GF-D8 (cell line): ENCODE measurements at places on chromosomes 2 and 18.

DNA sequence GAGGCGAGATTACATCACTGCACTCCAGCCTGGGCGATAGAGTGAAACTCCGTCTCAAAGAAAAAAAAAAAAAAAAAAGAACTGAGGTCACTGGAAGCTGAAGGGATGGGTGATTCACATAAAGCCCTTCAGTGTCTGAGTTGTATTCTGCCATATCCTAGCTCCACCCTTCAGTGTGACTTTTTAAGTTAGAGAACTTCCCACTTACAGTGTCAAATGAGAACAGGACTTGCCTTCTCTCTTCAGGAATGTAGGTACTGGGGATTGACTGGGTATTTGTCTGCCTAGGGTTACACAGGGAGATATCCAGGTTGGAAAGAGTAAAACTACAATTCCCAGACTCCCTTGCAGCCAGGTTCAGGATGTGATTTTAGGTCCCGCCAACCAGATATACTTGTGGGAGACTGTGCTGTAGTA, 37.9 kb downstream of the EHD3 start:
- DNase-seq, result no peak

- DNase-seq, result no peak
These were observed 4.0 kb upstream of the TEX51 start for GRCh38 chr2:126894585-126895182.

DNA sequence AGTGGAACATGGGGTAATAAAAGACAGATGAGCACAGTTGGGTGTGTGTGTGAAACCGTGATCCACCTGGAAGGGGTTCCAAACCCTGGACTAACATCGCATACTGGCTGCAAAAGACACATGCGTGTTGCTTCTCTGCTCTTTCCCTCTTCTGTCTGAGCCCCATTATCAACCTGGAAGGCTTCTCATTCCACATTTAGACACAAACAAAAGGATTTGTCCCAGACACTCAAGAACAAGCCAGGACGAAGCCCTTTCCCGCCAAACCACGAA, 7.0 kb upstream of the SP9 start:
- DNase-seq, result no peak

- DNase-seq, result no peak
These were observed 395.4 kb upstream of the ATP5MC3 start for GRCh38 chr2:175576875-175577274.

DNA sequence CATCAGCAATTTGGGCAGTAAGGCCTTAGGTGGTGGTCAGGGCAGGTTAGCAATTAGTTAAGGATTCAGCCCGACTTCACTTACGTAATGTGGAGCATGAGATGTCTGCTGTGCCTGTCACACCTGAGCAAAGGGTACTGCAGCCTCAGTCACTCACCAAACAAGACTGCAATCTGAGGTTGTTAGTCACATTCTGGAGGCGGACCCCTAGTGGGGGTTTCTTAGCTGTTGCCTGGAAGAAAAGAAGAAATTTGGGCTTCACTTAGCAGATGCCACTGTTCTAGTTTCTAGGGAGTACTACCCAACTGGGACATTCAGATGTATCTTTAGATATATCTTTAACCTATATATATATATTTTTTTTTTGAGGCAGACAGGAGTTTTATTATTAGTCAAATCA, 529.9 kb downstream of the SLC4A3 start:
- no peak for DNase-seq

- DNase-seq, result peak; percentile 8
These were observed 42.1 kb upstream of the GALR1 start for GRCh38 chr18:77207540-77207939.

DNA sequence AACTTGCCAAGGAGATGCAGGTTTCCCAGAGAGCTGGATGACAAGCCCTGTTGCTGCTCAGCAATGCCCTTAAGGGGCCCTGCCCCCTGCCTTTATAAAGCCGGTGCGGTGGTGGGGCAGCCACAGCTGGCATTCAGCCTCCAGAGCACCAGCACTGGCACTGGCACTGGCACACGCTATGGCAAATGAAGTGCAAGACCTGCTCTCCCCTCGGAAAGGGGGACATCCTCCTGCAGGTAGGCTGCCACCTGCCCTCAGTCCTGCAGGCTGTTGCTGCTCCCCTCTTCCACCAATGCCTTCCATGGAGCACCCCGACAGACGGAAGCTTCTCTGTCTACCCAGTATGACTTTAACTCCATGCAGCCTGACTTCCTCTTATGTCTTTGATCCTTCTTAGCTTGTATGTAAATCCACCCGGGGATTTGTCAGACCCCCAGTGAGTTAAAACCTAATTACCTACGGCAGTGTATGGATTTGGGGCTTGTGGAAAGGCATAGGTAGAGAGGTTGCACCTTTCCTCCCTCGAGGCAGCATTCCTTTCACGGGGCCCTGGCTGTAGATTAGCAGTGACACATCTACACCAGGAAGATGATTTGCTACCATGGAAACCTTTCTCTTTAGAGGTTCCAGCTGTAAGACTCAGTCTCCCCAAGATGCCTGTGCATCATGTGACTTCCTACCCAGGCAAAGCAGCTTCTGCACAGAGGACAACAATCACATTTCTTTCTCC, at the start of gene DAPL1:
TSS of gene DAPL1 (plus strand) at position 123 of the 730 bp plus-strand sequence. CDS start at position 179, 56 bp downstream.
- DNase-seq, result no peak

DNA sequence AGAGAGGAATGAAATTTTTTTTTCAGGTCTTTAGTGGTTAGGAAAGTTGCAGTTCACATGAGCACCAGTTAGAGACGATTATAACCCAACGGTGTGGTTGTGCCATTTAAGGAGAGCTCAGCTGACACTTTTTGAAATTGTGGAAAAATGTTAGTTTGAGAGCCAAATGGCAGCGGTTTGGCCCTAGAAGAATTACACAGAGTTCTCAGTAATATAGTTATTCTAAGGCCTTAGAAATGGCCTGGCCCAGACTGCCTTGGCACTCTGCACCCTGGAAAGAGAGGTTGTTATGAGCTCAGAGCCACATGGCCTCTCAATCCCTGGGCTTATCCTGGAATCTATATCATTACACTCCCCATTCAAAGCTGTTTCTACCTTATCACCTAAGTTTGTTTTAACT, 117.4 kb downstream of the RHBDD1 start:
- DNase-seq, result no peak

DNA sequence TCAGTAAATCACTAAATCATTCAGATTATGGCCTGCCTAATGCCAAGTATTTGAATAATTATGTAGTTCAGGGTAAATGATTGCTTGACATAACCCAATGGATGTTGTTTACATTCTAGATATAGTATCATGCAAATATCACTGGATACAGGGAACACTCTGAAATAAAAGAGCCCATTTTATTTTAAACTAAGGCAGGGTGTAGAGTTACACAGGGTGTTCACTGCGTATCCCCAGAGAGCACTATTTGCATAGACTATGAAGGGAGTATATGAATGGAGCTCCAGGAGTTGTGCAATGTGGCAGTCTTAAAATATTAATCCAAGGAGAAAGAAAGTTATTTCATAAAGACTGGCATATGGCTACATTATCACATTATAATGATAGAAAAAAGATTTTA, 701.1 kb upstream of the KLHL29 start:
- DNase-seq, result no peak

DNA sequence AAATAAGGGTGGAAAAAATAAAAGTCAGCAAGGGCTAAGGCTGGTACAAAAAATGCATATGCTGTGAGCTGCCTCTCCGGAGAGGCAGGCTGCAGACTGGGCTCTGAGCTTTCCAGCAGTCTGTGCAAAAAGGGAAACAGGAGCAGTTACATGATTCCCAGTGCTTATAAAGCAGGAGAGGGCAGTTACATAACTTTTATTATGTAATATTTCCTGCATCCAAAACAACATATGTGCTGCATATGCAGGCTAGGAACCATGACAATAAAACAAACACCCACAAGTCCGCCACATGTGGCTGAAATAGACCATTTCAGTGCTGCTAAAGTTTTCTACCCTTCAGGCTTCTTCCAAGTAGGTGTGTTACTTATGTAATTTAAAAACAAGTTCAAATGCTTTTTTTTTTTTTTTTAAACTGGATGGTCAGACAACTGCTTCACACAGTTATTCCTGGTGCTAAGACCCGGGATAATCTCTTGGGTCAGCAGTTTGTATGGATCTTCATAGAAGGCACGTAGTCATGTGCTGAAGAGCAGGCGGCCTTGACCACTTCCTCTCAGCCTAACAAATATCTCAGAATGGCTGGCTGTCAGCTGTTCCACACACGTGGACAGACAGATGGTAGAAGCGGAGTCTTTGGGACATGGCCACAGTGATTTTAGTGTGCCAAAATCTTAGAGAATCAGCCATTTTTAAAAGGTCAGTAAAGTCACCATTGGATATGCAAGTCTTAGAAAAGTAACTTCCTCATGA, 43.5 kb downstream of the ARMC9 start:
- DNase-seq, result peak; percentile 25
